Ascending aorta (tissue), 2 donors: ENCODE measurements at places on chromosomes 5 and 9.

- no peak for DNase-seq
These were observed 17.5 kb upstream of the CXCL14 start for GRCh38 chr5:135596157-135596763.

- DNase-seq = no peak
These were observed 286.5 kb downstream of the KCTD16 start for GRCh38 chr5:144457160-144457559.

DNA sequence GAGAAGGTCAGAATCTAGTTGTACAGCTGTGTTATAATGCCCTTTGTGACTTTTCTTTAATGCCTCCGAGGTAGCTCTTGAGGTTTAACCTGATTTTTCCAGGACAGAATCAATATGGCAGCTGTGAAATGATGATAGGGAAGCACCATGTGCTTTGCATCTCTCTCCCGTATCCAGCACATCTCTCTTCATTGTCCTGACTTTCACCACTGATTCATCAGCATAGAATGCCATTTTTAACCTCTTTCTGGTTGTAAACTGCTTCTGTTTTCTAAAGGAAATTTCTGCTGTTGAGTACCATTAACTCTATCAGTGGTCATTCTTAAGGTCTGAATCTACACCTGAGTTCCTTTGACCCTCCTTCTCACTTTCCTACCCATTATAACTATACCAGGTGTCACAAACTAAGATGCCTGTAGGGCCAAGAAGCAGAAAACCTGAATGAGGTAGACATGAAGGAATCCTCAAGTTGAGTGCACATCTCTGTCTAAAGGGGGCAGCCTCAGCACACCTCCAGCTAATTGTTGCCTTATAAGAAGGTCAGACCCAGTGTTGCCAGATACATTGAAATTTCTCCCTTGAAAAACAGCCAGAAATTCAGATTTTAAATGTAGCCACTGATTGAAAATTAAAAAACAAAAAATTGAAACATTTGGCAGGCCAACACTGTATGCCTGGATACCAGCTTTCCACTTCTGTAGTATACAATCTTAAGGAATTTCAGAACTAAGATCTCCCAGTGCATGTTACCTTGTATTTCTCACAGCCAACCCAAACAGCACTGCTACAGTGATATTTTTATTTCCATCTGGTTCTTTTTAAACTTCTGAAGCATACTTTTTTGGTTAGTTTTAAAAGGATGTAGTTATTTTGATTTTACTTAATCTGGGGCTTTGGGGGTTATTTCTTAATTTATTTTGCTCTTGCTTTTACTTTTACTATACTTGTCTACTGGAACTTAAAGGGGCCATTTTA, 35.8 kb upstream of the TLX3 start:
- DNase-seq = no peak

DNA sequence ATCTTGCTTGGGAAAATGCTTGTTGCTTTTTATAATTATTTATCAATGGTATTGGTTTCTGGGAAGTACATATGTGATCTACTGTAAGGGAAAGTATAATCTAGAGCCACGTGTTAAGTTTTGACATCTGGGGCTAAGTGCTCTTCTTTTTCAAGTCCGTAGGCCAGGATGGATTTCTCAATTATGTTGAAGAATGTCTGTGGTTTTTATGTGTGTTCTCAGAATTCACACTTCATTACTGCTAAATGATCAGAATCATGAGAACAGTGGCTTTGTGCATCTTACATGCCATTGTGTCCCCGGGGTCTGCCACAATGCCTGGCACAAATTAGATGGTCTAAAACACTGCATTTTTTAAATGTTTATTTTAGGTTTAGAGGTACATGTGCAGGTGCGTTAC, 14.5 kb upstream of the AUH start:
- DNase-seq = no peak

GRCh38 chr5:98964621-98965020, 35.8 kb upstream of the CHD1 start:
- no peak for DNase-seq

DNA sequence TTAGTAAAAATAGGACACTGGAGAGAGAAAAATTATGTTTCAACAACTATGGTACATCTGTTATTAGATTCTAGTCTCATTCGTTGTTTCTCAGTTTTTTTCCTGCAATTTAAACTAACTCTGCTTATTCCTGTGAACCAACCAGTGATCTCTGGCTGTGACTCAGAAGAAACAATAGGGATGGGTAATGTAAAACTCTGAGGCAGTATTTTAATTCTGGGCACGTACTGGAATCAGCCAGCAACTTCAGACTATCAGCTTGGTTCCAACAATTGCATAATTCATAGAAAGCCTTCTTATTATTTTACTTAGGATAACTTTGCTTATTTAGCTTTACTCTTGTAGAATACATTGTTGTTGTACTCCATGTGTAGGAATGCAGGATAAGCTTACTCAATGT, 28.8 kb downstream of the MLLT3 start:
- DNase-seq = no peak

DNA sequence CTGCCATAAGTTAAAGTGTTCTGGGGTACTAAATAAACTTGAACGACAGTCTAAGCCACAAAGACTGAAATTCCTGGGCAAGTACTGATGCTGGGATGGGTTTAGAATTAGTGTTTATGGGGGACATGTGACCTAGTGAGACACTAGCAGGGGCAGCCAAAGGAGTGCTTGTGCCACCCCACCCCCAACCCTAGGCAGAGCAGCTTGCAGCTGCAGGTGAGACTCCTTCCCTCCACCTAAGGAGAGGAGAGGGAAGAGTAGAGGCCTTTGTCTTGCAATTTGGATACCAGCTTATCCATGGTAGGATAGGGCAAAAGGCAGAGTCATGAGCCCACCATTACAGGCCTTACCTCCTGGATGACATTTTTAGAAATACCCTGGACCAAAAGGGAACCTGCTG, 28.7 kb upstream of the PDE4D start:
- DNase-seq = no peak

- DNase-seq = peak; percentile 25
These were observed 13.3 kb upstream of the NKD2 start for GRCh38 chr5:995318-995717.

- no peak for DNase-seq
These were observed 200.2 kb downstream of the TSSK1B start for GRCh38 chr5:113234546-113234945.

GRCh38 chr5:76439929-76440328, 36.8 kb downstream of the IQGAP2 start:
- no peak for DNase-seq

GRCh38 chr5:171205375-171205774, 103.7 kb upstream of the TLX3 start:
- no peak for DNase-seq

DNA sequence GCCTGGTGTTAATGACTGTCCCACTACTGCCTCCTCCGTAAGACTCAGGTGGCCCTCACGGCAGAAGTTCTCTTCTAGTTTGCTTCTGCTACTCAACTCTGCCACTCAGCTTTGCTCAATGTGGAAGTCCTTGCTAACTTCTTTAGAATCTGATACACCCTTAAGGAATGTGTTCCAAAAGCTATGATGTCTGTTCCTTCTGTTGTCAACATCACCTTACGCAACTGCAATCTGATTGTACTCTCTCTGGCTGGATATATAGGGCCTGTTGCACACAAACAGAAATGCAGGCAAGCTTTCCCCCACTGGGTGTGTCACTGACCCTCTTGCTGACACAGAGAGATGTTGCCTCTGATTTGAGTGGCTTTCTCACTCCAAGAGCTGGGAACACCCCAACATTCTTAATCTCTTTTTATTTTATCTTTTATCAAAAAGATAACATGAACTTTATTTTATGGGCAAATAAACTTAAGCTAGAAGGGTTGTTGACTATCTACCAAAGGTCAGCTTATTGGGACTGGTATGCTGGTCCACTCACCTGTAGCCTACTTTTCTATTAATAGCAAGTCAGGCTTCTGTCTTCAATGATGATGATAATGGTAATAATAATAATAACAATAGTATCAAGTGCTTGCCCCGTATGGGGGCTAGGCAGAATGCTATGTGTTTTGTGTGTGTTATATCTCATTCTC, 25.2 kb downstream of the TMEM252 start:
- no peak for DNase-seq

GRCh38 chr5:15538516-15538915, 38.5 kb downstream of the FBXL7 start:
- DNase-seq = no peak

DNA sequence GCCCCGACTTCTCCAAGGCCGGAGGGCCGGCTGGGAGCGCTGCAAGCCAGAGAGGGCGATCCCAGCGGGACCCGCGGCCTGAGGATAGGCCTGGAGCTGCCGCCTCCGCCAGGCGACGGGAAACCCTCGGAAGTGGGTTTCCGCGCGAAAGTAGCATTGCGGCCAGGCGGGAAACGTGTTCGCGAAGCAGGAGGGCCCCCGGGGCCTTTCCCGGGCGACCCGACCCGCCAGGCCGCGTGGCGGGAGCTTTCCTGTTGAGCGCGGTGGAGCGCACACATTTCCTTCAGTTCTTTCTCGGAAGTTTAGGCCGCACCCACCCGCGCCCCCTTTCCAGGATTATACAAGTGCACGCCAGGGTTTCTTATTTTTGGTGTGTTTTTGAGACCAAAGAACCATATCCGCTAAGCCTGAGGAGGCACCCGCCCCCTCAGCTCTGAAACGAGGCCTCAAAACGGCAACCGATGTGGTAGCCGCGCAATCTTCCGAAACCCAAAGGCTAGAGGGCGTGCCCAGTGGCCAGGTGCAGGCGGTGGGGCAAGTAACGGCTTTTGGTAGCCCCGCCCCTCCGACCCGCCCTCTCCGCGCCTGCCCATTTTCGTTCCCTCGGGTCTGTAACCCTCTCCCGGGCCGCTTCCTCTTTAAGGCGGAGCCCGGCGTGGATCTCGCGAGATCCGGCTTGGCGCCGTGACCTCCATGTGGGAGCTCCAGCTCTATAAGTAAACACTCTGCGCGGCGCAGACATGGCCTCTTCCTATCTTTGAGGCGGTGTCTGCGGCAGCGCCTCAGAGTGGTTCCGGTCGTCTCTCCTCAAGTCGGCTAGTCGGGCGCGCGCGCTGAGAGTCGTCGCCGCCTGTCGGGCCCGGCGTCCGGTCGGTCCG, at the start of gene UHRF2:
Gene UHRF2, plus strand, starts transcription at position 713 of the 878 bp plus-strand sequence. CDS start 292 bp downstream, outside the sequence.
- peak; percentile 97 for DNase-seq

GRCh38 chr9:40884072-40884901, 244.2 kb downstream of the FOXD4L6 start:
- DNase-seq = no peak

GRCh38 chr5:122111460-122111859, 17.9 kb upstream of the ZNF474 start:
- DNase-seq = no peak

DNA sequence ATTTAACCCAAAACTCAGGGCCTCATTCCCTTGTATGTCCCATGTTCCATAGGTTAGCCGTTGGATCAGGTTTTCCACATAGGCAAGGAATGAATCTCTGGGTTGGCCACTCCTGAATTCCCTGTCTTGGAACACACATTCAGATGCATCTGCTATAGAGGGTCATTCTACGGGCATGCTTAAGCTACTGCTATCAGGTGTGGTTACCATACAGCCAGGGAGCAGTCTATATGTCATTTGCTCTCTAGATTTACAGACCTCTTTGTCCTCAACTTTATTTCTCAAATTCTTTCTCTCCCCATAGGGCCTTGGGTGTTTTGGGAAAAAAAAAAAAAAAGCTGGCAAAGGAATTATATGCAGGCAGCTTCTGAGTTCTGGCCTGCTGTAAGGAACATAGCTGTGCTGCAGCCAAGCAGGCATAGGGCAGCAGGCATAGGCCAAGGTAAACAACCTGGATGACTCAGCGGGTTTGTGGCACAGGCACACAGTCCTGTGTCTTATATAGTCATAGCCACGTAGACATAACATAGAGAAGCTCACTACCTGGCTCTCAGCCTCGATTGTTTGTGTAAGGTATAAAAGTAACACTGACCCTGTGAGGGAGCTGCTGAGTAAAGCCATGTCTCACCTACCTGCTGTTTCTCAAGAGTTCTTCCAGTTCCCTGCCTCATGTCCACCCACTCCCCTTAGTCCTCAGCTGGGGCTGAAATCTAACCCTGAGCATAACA, 141.5 kb downstream of the OSTF1 start:
- DNase-seq = peak; percentile 92

GRCh38 chr9:89690334-89690912, 85.6 kb downstream of the GADD45G start:
- DNase-seq = no peak

DNA sequence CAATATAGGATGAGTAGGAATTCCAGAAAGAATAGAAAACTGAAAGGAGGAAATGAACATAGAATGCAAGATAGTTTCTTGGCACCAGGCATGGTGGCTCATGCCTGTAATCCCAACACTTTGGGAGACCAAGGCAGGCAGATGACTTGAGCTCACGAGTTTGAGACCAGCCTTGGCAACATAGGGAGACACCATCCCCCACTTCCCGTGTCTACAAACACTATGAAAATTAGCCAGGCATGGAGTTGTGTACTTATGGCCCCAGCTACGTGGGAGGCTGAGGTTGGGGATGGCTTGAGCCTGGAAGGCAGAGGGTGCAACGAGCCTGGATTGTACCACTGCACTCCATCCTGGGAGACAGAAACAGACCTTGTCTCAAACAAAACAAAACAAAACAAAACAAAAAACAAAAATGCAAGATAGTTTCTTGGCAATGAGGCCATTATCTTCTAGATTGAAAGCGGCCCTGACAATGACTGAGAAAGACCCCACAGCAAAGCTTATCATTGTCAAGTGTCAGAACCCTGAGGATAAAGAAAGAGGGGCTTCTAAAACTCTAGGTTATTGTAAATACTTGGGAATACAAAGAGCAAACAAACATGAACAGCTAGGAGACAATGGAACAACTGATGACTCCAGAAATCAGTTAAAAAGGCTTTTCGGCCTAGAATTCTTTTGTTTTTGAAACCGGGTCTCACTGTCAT, 9.2 kb downstream of the SQSTM1 start:
- no peak for DNase-seq

GRCh38 chr5:86442036-86442745, 175.6 kb upstream of the COX7C start:
- DNase-seq = no peak

DNA sequence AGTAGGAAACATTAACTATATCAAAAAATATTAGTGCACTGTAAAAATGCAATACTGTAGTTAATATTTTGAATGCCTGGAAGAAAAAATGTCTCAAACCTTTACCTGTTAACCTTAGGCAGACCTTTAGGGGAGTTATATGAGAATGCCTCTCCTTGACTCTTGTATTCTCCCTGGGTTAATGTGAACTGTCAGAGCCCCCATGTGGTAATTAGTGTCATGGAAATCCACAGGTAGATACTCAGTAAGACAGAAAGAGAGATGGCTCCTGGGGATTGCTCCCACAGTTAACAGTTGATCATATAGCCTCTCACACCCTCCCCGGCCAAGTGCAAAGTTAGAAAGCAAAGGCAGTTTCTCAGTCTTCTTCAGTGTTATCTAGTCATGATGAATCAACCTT, 742.8 kb downstream of the NR2F1-AS1 start:
- no peak for DNase-seq

GRCh38 chr5:125176005-125176390, 429.6 kb upstream of the ZNF608 start:
- DNase-seq = no peak

- no peak for DNase-seq
These were observed 8.5 kb downstream of the EGFL7 start for GRCh38 chr9:136671254-136671614.

DNA sequence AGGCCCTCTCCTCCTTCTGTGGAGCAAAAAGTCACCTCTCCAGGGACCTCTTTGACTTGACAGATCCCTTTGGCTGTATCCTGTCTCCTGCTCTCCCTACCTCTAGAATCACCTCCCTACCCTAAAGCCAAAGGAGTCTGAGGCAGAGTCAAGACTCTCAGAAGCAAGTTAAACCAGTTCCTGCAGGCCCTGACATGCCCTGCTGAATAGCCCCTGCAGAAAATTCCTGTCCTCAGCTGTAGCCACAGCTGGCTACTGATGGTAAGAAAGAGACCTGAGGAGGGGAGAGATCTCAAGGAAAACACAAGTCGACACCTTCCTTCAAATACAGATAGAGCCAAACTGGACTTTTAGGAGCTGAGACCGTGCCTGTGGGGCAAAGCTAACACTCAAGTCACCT, 23.7 kb upstream of the UBAP2 start:
- DNase-seq = no peak
